Globus pallidus (tissue), 1 donor: ENCODE measurements at places on chromosomes 2 and 18.
A peak's percentile ranks its signal among the peaks of the same experiment; 100 is the strongest.

DNA sequence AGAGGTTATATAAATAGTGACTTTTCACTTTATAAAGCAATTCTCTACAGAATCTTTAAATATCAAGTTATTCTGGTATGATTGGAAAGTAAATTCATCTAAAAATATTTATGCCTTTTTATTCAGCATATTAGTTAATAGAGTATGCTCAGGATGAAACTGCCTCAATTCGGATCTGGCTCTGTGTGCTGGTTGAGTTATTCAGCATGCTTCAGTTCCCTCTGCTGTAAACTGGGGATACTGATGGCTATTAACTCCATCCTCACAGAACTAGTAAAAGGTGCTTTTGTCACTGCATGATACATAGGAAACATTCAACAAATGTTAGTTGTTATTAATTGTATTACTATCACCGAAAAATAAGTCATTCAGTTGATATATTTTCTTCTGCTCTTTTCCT, 250.3 kb downstream of the NRXN1 start:
- DNase-seq = no peak

- no peak for DNase-seq
Observed at GRCh38 chr2:163778045-163778781, 42.4 kb upstream of the FIGN start.

- no peak for DNase-seq
Observed at GRCh38 chr2:29209551-29209950, 94.3 kb downstream of the CLIP4 start.

- DNase-seq = no peak
Observed at GRCh38 chr2:224319750-224320149, 82.2 kb downstream of the FAM124B start.

GRCh38 chr18:58359620-58360019, 269.3 kb downstream of the ALPK2 start:
- no peak for DNase-seq

GRCh38 chr18:8011361-8011760, 444.2 kb downstream of the PTPRM start:
- DNase-seq = no peak

GRCh38 chr18:26911840-26912239, 46.3 kb upstream of the AQP4 start:
- DNase-seq = no peak

DNA sequence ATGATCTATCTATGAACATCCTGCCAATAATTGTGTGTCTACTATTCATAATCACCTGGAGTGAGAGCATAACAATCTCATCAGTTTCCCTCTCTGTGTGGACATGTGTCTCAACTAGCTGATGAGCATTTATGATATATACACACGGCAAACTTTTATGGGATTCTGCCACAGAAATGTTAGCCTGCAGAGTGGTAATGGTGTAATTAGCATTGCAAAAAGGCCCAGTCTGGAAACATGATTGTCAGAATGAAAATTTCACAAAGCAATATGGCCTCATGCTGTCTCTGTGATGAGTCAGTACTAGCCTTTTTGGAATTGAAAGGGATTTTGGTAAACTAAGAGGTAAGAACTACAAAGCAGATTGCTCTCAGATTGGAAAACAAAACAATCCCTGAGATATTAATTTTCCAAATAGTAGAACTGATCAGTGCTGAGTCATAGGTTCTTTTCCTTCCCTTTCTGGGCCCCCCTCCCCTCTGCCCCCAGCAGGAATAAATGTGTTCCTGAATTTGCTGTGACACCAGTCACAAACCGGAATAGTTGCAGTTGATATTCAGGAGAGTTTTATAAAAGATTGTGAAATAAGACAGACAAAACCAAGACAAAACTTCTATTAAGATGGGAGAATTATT, 189.2 kb downstream of the OSR1 start:
- no peak for DNase-seq

DNA sequence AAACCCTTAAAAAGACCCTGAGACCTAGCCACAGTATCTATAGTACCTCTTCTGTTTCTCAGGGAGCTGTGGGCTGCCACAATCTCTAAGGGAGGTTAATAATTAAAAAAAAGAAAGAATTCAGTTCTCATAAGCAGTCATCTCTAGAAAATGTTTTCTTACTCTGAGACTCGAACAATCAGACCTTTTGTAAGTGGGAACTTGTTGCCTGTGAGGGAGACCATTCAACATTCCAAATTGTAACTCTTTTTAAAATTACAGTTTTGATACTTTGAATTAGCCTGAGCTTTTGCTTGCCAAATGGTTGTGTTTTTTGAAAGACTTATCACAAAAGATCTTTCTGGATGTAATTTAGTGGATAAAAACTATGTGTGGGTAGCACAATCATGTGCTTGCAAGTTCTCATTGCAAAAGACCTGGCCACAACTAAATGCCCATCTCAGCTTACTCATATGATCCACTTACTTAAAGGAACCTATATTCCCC, 33.3 kb downstream of the IL1R2 start:
- no peak for DNase-seq

GRCh38 chr2:45755585-45756335, 104.3 kb downstream of the PRKCE start:
- DNase-seq = no peak

DNA sequence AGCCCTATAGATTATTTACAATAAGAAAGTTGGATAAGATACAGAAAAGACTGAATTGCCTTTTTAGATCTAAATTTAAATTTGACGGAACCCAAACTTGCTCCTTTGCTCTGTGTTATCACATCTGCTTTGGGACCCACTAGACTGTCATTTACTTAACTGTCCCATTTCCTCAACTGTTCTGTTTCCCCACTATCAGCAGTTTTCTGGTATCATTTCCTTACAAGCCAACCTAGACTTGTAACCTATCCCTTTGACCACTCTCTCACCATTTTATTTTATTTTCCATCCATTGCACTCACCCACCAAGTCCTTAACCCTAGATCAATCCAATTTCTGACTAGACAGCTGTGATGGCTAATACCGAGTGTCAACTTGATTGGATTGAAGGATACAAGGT, 38.6 kb upstream of the CD28 start:
- no peak for DNase-seq

DNA sequence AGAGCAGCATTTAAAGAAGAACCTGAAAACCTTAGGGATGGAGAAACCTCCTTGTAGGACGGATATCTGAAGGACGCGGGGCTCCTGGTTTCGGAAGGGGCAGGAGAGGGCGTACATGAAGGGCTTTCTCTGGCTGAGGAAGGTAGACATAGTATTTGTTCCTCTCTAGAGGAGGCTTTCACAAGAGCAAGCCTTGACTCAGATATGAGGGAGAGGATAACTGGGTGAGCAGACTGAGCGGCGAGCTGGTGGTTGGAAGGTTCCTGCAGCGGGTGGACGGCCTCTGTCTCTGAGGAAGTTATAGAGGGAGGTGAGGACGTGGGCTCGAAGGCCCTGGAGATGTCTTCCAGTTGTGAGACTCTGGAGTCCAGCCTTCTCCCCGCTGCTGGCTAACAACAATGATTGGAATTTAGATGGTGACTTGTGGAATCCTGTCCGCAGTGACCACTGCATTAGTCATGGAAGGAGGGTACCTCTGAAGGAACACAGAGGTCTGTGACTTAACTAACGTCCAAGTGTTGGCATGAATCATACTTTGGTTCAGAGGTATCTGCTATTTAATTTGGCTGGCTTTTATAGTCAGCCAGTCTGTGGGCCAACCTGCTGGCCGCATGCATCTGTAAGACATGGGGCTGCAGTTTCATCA, 80.9 kb downstream of the ASAP2 start:
- DNase-seq = no peak

DNA sequence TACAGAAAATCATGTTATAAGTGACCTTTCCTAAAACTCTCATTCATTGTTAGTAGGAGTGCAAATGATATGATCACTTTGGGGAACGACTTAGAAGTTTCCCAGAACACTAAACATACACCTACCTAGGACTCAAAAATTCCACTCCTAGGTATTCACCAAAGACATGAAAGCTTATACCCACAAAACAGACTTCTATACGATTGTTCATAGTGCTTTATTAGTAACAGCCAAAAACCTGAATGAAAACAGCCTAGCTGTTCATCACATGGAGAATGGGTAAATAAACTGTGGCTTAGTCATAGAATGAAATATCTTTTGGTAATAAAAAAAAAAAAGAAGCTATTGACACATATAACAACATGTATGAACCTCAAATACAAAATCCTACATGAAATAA, 8.8 kb downstream of the NOL10 start:
- DNase-seq = no peak

DNA sequence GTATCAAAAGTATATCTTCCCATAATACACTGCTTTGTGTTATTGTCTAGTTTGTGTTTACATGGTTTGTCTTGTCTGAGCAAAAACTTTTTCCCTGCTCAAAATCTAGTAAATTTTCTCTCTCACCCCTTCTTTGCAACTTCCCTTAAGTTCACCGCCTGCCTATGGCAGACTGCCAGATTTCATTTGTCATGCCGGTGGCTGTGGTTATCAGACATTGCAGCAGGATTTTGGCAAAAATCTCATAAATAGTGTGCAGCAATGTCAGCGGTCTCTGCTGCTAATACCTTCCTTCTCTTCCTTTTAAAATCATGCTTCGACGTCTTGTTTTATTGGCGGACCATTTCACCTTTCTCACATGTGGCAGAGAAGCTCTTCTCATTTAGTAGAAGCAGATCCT, 45.6 kb upstream of the TMEM178A start:
- DNase-seq = no peak

DNA sequence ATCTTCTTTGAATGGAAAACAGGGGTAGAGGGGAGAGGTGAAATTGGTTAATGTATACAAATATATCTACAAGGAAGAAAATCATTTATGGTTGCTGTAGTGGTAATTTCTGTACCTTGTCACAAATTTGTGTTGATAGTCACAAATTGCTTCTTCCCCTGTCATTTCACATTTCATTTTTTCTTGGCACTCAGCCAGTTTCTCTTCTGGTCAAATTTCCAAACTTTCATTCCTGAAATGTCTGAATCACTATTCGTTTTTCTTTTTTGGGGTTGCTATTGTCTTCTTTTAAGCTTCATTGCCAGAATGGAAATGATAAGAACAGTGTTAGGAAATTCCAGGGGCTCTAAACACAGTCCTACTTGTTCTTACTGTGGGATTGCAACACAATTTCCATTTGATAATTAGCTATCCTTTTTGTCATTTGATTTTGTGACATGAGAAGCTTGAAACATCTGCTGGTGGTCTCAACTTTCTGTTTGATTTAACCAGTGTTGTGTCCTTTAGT, 136.0 kb upstream of the GCFC2 start:
- DNase-seq = no peak

DNA sequence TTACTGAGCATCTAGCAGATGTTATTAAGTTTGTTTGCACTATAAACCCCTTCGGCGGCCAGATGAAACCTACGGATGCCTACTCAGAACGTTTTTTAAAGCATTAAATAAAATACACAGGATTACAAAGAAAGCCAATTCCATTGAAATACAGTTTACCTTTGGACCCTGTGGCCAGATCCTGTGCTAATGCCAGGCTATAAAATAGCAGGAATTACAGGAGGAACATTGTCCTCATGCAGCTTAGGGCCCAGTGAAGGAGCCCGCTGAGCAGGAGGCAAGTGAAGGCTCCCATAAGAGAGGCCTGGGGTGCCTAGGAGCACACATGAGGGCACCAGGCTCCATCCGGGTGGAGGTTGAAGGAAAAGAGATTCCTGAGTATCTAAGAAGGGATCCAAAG, 310.4 kb downstream of the MTX2 start:
- no peak for DNase-seq

DNA sequence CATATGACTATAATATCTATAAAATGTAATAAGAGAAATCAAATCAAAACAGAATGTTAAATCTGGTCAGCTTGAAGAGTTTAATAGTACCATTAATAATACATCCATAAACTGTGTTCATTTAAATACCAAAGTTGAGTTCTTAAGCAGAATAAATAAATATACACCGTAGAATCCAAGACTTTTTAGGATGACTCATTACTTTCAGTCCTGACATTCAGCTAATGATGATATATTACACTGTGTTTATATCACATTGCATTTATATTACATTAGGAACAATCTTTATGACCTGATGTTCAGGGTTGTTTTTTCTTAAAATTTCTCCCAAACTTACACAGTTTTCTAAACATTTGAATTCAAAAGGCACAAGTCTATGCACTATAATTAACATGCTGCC, 331.3 kb downstream of the SS18 start:
- no peak for DNase-seq

DNA sequence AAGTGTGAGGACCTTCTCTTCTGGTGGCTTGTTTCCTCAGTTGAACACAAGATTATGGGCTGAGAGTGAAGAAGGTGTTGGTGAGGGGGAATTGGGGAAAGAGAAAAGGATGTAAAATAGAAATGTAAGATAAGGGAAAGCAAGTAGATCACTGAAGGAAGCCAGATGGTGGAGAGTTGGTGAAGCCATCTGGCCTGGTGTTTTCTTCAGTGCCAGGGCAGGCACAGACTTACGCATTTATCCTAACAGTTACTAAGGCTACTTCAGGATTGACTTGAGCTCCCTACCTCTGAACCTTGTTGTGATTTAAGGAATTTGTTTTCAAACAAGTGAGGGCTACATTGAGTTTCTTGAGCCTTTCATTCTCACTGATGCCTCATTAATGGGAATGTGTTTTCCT, 113.8 kb downstream of the GALNT1 start:
- no peak for DNase-seq

GRCh38 chr2:152036611-152037469, 62.0 kb downstream of the CACNB4 start:
- DNase-seq = peak; percentile 78

DNA sequence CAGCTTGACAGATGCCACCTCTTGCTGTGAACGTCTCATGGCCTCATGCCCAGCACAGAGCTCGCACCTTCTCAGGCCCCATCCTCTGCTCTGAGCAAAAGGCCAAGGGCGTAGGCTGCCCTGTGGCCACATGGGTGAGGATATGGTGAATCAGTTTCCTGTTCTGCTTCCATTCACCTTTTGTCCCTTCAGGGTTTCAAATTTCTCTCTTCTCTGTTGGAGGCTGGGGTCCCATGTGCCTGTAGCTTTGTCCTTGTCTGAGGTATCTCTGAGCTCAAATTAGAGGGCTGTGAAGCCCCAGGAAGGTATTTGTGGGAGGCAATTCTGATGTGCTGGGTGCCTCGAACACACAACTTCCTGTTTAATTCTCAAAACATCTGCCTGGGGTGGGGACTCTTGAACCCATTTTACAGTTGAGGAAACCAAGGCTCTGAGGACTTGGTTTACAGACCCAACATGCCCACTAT, 29.0 kb downstream of the ZAP70 start:
- no peak for DNase-seq
